ENCODE measurements at places on chromosomes 16 and 17. TPM values are rescaled to one million over a fixed set of nuclear protein-coding genes. Genes with fewer than 3 reads are reported as not detected.

Gene KRT28
- polyA plus RNA-seq = not detected

Gene NLRC3
- 0.73 TPM for polyA plus RNA-seq

Gene EARS2
- 13.6 TPM for polyA plus RNA-seq

Gene CACNG1
- not detected for polyA plus RNA-seq

Gene WNK4
- polyA plus RNA-seq = 0.20 TPM

Gene CA5A
- polyA plus RNA-seq = not detected

Gene CHD9NB
- not detected for polyA plus RNA-seq

Gene ENDOV
- 9.2 TPM for polyA plus RNA-seq

Gene ASIC2
- polyA plus RNA-seq = 2.0 TPM

Gene NOL3
- polyA plus RNA-seq = 9.0 TPM

Gene CCL3
- not detected for polyA plus RNA-seq

Gene DNASE1L2
- not detected for polyA plus RNA-seq

Gene LDHD
- polyA plus RNA-seq = 0.27 TPM

Gene CES4A
- 6.0 TPM for polyA plus RNA-seq

Gene TMEM114
- polyA plus RNA-seq = not detected

Gene MT1G
- 9.3 TPM for polyA plus RNA-seq

Gene KRTAP4-9
- not detected for polyA plus RNA-seq

Gene DRC3
- polyA plus RNA-seq = 1.4 TPM

Gene WWOX
- 9.8 TPM for polyA plus RNA-seq

Gene KRT12
- polyA plus RNA-seq = not detected

Gene EXOC3L1
- polyA plus RNA-seq = not detected

Gene C17orf50
- not detected for polyA plus RNA-seq

Gene FBXW10
- polyA plus RNA-seq = 0.28 TPM

Gene ABI3
- not detected for polyA plus RNA-seq

Gene KIF2B
- polyA plus RNA-seq = not detected

Gene CDH13
- 7.3 TPM for polyA plus RNA-seq

Gene FOXL1
- polyA plus RNA-seq = not detected

Gene HOXB6
- polyA plus RNA-seq = not detected

All from Purkinje cell (primary cell).